Activated CD8-positive, alpha-beta memory T cell treated with anti-CD3 and anti-CD28 coated beads, Interleukin-2, amount 50 U/mL, for 4 hours (primary cell): ENCODE measurements at places on chromosomes 3 and 15.

DNA sequence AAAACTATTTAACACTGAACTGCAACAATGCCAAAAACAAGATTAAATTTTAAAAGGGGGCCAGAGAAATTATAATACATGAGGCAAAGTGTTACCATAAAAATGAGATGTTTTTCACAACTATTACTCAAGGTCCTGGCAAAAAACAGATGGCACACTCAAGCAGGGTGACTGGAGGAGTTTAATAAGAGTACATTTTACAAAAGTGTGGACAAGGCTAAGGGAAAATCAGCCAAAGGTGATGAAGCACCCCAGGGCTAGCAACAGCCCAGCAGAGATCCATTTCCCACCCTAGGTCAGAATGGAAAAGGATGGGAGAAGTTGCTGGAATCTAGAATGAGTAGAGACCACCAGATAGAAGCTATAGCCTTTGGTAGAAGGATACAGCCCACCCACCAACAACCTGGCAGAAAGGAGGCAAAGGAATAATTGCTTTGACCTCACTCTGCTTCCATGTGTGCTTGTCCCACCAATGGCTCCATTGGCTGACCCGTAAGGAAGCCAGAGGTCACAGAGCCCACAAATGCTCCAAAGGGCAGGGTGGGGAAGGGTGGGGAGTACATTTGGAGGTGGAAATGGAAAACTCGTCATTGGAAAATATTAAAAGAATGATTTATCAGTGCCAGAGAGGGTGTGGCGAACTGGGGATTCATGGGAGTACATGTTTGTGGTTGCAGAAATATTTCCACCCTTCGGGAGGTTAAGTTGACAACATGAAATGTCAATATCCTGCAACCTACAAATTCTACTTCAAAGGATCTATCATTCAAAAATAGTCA lies 161.0 kb upstream of the UBE2E2 start:
- no peak for DNase-seq

GRCh38 chr3:190983875-190984274 lies 121.4 kb upstream of the GMNC start:
- DNase-seq, result no peak

GRCh38 chr3:164387236-164387635 lies 691.1 kb downstream of the SI start:
- no peak for DNase-seq

GRCh38 chr3:137348936-137349335 lies 391.2 kb downstream of the IL20RB start:
- no peak for DNase-seq

GRCh38 chr3:122767540-122768372 lies 25.9 kb downstream of the HSPBAP1 start:
- DNase-seq, result no peak

DNA sequence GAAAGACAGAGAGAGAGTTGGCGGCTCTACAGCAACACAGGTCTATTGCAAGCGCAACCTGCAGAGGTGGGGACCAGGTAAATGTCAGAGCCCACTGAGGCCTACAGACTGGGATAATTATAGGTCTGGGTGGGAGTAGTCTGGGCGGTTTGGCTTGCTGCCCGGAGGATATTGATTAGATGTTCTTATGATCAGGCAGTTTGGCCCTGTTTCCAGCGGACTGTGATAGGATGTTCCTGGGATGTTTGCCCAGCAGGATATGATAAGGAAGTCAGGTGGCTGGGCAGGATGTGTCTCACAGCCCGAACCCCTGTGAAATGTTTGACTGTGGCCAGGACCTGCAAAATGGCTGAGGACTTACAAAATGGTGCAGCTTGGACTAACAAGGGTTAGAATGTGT lies 364.9 kb downstream of the NAALADL2 start:
- no peak for DNase-seq

DNA sequence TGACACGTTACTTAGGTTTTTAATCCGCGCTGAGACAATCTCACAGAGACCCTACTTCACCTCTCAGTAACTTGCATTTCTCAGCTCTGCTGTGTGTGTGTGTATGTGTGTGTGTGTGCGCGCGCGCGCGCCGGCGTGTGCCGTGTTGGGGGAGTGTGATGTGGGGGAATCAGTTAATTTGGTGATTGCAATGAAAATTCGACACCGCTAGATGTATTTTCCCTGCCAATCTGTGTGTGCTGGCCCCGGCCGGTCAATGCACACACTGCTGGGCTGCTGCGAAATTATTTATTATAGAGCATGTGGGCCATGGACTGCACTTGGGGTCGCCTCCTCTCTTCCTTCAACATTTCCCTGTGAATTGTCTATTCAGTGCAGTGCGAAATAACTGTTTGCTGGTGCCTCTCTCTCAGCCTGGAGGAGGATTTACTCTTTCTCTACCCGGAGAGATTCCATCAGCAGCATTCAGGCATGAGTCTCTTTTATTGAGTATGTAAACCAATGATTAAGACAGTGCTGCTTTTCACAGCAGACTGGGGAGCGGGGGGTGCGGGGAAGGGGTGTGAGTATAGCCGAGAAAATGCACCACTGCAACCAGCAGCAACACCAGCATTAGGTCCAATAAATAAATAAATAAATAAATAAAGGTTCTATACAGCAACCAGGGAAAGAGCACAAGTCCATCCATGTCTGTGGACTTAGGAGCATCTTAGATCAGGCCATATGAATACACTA lies 2.9 kb downstream of the CADM2 start:
- DNase-seq, result no peak

GRCh38 chr15:58873267-58873666 lies 60.2 kb downstream of the SLTM start:
- DNase-seq, result no peak

- no peak for DNase-seq
Observed at GRCh38 chr15:90681480-90681879, 35.7 kb upstream of the BLM start.

- DNase-seq, result no peak
Observed at GRCh38 chr3:126913524-126913923, 69.4 kb upstream of the PLXNA1 start.

DNA sequence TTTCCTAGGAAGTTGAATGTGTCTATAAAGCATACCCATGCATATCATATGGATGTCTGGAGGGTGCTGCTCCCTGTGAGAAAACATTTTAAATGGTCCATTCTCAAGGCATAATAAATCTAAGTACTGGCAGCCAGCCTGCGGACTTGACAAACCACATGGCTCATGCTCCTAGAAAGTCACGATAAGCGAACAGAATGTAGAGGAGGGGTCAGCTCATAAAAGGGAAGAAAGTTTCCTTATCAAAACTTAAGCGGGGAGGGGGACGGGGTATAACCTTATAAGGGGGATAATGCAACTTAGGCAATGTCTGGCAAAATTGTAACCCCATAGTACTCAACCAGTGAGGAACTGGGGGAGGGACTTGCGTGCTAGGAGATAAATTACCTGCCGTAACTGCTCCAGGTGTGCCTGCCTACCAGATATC lies 159.8 kb upstream of the LMCD1 start:
- DNase-seq, result no peak

GRCh38 chr3:155228676-155229075 lies 64.8 kb downstream of the STRIT1 start:
- no peak for DNase-seq

- no peak for DNase-seq
Observed at GRCh38 chr3:194579091-194579606, 54.1 kb downstream of the TMEM44 start.

GRCh38 chr3:14222900-14223594 lies 44.4 kb downstream of the LSM3 start:
- DNase-seq, result no peak

DNA sequence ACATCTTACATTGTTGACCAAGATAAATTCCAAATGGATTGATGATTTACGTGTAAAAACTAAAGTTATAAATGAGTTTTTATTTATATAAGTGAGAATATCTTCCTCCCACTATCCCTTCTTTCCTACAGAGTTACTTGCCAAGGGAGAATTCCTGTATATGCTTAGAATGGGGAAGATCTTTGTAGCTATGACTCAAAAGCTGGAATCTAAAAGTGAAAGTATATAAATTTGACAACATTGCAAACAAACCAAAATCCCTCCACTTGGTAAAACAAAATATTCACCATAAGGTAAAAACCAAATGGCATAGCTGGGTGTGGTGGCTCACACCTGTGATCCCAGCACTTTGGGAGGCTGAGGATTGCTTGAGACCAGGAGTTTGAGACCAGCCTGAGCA lies 52.7 kb upstream of the GCNT3 start:
- DNase-seq, result no peak

GRCh38 chr3:15284121-15284889 lies 48.1 kb downstream of the SH3BP5 start:
- DNase-seq, result no peak

DNA sequence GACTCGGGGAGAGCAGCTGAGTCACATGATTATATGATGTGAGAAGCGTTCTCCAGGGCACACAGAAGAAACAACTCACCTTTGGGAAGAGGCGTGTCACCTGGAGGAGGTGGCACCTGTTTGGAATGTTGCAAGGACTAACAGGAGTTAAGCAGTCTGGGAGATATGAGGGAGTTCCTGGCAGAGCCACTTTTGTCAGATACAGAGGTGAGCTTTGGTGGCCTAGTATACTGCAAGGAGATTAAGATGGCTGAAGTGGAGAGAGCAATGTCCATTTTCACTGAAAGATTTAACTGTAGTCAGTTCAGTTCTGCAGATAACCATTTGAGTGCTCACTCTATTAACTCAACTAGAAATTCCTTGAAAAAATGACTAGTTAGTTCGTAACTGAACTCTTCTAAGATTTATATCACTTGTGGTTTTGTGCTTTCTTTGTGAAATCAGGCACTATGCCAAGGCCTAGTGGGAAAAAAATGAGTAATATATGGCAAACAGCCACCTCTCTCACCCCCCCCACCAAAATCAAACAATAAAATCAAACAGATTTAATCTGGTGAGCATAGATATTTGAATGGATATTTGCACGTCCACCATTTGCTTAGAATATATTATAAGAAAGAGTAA lies 61.3 kb downstream of the CRYBG3 start:
- DNase-seq, result no peak

DNA sequence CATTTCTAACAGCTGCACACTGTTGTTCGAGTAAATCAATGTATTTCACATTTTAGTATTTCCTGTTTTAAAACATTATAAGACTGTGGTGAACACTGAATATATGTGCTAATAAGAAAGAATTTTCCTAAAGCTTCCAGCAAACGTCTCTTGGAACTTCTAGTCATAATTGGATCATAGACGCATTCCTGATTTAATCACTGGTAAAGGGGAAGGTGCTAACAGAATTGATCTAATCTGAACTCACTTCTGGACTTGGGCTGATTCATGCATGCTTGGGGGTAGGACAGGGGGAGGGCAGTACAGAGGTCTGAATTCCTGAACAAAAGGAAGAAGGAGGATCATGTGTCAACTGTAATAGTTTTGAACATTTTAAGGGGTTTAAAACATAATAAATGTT lies 7.3 kb upstream of the LEKR1 start:
- DNase-seq, result no peak

GRCh38 chr3:169237201-169237600 lies 426.3 kb downstream of the MECOM start:
- DNase-seq, result no peak

DNA sequence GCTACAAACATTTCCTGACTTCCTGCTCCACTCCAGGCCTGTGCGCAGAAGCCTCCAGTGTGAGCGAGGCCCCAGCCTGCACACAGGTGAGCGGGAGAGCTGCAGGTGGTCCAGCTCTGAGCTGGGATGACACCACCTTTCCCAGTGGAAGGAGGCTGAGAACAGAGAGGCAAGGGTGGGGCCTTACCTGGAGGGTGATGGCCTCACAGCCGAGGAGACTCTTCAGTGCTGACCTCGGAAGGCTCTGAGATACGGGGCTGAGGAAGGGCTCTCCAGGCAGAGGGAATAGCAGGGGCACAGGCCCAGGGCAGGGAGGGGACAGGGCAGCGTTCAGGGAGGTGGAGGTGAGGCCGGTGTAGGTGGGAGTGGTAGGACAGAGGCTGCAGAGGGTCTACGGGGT lies 70.8 kb downstream of the EFCAB12 start:
- no peak for DNase-seq

DNA sequence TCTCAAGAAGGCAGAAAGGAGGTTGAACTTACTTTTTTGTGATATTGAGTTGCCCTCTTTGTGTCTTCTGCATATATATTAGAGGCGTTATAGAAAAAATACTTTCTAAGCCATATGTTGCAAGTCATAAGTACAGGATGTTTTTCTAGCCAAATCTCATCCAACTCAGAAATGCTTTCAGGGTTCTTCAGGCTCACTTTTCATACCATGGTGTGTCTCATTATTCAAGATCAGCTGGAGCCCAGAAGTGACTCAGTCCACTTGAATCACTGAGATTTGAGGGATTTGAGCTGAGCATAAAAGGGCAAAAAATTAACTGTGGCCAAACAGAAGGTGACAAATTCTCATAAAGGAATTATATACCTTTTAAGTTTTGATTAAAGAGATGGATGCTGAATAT lies 157.3 kb downstream of the WNT5A start:
- no peak for DNase-seq

- DNase-seq, result no peak
Observed at GRCh38 chr3:190558316-190558715, 44.4 kb downstream of the IL1RAP start.

GRCh38 chr3:114553949-114554593 lies 260.2 kb downstream of the TIGIT start:
- DNase-seq, result no peak

DNA sequence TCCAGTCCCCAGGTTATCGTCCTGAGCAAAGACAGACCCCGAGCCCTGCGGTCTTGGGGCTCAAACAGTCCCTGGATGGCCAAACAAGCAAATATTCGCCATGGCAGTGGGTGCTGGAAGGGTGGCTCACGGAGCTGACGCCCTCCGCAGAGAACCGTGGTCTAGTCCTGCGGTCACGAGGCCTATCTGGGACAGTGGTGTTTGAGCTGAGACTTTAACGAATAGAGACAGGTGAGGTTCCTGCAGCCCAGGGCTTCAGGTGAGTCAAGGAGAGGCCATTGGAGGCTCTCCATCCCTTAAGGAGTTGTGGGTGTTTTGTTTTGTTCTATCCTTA lies 399 bp upstream of the SUCLG2 start:
- DNase-seq, result no peak

GRCh38 chr15:47362118-47362905 lies 355.0 kb upstream of the SEMA6D start:
- DNase-seq, result no peak

GRCh38 chr3:23741036-23741706 lies 64.6 kb upstream of the UBE2E1 start:
- no peak for DNase-seq

DNA sequence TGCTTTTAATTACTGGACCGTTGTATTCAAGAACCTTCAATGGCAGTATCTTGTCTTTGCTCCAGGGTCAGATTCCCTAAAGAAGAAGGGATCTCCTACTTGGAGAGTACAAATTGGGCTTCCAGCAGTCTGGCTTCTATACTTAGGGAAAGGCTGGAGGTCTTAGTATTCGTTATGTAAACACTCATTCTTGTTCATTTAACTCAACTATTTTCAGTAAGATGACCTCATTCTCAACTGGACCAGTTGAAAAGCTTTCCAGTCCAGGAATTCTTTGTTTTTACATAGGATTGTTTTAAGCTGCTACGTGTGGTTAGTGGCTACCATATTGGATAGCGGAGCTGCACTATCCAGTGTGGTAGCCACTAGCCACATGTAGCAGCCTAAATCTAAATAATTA lies 4.6 kb downstream of the SENP5 start:
- DNase-seq, result no peak

GRCh38 chr15:67085237-67085817 lies 19.9 kb downstream of the SMAD3 start:
- DNase-seq, result no peak
